ENCODE measurements at places on chromosomes 6 and 20.

GRCh38 chr20:52207020-52207810 is 15.6 kb upstream of the ZFP64 start:
- no peak for DNase-seq

- no peak for DNase-seq
Measured at GRCh38 chr6:76876922-76877553, 586.3 kb downstream of the HTR1B start.

- DNase-seq = no peak
Measured at GRCh38 chr6:158290040-158290439, 22.2 kb upstream of the TULP4 start.

GRCh38 chr20:33967126-33967525 is 26.6 kb upstream of the RALY start:
- DNase-seq = no peak

DNA sequence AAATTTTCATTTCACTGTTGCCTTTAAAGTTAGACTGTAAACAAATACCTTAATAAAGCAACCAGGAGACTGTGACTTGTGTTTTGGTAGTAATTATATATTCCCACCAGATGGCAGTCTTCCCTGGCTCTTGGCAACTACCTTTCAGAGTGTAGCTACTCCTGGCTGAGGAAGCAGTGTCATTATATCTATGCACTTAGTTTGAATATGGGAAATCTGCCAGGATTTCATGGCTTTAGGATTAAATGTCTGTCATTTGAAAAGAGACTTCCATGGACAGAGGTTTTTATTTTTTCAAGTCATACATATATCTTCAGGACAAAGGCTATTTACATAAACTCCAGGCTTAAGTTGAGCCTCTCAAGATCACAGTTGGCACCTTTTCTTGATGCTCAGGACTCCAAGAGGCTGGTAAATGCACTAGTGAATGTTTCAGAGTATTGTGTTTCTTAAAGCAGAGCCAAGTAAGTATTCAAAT is 160.1 kb downstream of the C6orf58 start:
- no peak for DNase-seq

GRCh38 chr6:112906726-112907125 is 559.6 kb downstream of the RFPL4B start:
- no peak for DNase-seq

- DNase-seq = no peak
Measured at GRCh38 chr20:11454966-11455799, 462.5 kb upstream of the BTBD3 start.

- no peak for DNase-seq
Measured at GRCh38 chr6:87482366-87482765, 9.6 kb downstream of the SLC35A1 start.

DNA sequence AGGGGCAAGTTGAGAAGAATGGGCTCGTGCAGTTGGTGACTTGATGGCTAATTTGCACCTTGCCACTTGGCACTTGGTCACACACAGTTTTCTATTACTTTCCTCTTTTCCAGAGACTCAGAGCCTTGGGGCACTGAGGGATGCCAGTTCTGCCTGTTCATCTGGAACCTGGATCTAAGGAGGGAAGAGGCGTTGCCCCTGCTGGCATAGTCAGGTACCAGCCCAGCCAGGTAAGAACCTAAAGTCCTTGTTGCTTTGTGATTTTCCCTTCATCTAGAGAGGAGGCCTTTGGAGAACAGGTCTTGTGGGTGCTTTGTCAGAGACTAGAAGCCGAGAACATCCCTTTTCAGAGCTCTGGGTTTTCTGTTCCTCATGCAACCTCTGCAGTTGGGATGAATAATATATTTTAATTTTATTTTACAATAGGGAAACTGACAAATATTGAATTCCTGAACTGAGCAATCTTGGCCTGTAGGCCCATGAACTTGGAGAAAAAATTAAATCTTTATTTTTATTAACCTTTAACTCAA is 11.4 kb downstream of the SYTL3 start:
- DNase-seq = no peak

- no peak for DNase-seq
Measured at GRCh38 chr6:38319256-38320212, 320.2 kb downstream of the BTBD9 start.

GRCh38 chr6:14751645-14752175 is 494.2 kb upstream of the JARID2 start:
- no peak for DNase-seq

GRCh38 chr20:2135013-2135412 is 33.4 kb downstream of the STK35 start:
- DNase-seq = no peak

DNA sequence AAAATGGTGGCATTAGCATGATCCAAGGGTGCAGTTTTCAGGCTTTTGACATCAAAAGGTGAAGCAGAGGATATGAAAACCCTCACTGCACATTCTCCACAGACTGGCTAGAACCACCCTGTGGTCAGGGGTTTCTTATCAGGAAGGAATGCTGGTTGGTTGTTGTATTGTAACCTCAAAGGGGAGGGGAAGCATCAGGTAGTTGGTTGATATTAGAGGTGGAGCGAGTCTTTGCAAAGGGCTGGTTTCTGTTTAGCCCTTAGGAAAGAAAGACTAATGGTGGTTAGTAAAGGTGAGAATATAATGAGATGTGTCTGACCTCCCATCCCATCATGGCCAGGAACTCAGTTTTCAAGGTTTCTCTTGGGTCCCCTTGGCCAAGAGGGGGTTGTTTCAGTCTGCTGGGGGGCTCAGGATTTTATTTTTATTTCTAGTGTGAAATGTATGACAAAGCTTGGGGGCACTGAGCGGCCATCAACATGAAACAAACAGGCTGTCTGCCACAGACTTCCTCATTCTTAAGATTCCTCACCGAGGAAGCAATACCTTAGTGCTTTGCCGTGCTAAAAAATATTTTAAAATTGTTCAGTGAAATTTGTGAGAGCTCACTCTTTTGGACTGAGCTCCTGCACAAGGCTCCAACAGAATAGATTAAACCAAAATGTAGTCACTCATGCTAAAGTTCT is 47.5 kb upstream of the PROKR2 start:
- no peak for DNase-seq

DNA sequence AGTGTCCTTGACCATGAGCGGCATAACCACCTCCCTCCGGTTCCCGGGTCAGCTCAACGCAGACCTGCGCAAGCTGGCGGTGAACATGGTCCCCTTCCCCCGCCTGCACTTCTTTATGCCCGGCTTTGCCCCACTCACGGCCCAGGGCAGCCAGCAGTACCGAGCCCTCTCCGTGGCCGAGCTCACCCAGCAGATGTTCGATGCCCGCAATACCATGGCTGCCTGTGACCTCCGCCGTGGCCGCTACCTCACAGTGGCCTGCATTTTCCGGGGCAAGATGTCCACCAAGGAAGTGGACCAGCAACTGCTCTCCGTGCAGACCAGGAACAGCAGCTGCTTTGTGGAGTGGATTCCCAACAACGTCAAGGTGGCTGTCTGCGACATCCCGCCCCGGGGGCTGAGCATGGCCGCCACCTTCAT is 4.9 kb downstream of the TUBB1 start:
- DNase-seq = no peak

- DNase-seq = no peak
Measured at GRCh38 chr6:155936551-155936950, 480.9 kb upstream of the NOX3 start.

DNA sequence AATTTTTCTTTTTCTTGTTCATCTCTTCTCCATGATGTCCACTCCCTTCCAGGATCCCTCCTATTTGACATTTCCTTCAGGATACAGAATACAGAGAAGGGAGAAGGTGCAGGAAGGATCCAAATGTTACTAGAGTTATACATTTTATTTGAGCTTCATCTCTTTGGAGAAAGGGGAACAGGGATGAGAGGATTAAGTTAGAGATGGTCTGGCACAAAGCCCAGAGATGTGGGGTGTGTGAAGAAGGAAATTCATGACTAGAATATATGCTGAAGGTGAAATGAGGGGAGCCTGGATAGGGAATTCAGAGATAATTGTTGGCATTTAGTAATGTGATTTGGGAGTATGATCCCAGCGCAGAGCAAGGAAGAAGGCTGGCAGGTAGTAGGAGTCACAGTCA is 22.5 kb upstream of the SRPK1 start:
- DNase-seq = no peak

- DNase-seq = no peak
Measured at GRCh38 chr6:113809826-113810225, 47.3 kb upstream of the MARCKS start.

DNA sequence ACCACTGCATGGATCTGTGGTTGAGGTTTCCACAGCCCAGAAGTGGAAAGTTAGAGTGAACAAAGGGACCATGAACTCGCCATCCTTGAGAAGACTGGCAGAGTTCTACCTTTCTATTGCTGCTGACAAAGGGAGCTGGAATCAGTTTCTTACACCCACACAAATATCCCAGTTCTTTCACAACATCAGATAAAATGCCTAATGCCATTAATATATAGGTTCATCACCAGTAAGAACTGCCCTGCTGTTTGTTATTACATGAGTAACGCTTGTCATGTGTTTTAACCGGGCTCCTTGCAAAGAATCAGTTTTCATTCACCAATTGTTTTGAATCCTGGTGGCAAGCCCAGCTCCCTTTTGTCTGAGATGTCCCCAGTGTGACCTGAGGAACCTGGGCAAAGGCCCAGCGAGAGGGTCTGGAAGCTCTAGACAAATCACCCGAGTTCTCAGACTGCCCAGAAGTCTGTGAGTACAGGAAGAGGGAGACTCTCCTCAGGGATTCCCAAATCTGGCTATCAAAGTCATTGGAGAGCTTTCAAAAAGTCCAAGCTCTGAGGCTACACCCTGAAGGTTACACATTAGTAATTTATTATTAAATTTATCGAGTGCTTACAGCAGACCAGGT is 7.5 kb upstream of the CD164 start:
- DNase-seq = no peak

- no peak for DNase-seq
Measured at GRCh38 chr6:12032783-12033573, 20.9 kb downstream of the HIVEP1 start.

- no peak for DNase-seq
Measured at GRCh38 chr6:131861381-131861780, 53.6 kb downstream of the ENPP1 start.

DNA sequence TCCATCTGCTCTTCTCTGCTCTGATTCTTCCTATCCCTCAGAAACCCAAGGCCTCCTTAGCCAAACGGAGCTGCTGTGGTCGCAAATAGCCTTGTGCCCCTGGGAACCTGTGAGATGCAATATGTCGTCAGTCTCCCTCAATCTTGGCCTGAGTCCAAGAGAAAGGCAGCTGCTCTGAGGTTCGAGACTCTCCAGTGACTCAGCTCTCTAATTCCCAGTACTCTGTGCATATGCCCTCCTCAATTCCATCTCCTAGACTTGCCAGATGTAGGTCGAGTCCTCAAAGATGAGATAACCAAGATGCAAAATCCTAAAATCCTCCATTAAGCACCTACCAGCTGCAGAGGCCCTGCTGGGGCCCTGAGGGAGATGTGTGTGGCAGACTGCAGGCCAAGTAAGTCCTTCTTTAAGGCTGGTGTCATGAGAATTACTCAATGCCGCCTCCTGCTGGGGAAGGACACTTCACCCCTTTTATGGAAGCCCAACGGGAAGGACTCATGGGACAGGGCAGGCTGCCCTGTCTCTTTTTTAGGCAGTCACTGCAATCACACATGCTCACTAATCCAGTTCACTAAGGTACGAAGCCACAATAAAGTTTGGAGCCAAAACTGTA is 28.5 kb downstream of the C6orf15 start:
- DNase-seq = no peak

DNA sequence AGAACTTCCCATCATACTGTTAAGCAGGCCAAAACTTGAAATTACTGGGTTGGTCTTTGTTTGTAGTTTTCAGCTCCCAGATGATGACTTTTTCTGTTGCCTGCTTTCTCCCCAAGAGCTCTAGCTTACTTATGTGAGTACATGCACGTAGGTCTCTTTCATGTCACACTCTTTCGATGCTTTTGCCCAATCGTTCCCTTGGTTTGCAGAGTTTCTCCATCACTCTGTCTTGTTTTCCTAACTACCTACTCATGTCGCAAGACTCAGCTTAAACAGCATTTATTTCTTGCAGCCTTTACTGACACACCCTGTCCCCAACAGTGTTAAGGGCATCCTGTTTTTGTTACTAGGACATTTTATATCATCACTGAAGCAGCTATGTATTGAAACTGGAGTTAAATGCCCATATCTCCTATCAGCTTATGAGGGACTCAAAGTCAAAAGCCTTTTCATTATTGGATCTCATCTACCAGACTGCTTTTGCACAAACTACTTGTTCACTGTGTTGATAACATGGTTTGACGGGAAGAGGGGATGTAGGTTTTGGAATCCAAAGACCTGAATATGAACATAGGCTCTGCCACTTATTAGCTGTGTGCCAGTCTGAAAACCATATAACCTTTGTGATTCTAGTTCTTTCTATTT is 2.9 kb downstream of the ARG1 start:
- DNase-seq = no peak

DNA sequence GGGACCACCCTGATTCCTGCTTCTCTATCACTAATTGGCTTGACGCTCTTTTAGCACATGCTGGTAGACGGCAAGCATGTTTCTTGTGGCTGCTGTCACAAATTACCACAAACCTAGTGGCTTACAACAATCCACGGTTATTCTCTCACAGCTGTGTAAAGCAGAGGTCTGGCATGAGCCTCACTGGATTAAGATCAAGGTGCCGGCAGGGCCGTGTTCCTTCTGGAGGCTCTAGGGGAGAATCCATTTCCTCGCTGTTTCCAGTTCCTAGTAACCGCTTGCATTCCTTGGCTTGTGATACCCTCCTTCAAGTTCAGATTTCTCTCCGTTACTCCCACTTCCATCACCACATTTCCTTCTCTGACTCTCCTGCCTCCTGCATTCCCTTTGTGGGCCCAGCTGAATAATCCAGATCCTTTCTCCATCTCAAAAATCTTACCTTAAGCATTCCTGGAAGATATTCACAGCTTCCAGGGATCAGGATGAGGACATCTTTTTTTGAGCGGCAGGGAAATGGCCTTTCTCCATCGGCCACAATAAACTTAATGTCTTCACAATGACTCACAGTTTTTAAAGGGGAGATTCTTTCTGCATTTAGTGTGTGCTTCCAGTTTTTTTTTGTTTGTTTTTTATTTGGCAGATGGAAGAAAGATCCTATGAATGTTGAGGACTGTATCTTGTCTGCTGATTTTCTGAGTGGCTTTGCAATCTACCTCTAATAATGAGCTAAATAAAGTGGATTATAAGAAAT is 39.9 kb downstream of the BMP6 start:
- DNase-seq = no peak

DNA sequence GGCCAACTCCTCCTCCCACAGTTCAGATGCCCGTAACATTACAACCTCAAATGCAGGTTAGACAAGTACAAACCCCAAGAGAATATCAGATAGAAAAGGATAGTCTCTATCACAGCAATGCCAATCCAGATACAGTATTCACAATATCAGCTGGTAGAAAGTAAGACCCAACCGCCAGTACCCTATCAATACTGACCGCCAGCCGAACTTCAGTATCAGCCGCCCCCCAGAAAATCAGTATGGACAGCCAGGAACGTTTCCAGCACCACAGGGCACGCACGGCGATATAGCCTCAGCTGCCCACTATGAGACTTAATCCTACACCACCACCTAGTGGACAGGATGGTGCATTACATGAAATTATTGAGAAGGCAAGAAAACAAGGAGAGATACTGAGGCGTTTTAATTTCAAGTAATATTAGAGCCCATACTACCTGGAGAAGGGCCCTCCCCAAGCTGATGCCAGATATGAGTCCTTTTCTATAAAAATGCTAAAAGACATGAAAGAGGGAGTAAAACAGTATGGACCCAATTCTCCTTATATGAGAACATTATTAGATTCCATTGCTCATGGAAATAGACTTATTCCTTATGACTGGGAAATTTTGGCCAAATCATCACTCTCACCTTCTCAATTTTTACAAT is 17.6 kb upstream of the EIF2S2 start:
- DNase-seq = no peak

Data from esophagus squamous epithelium (tissue), 5 donors.